Fibroblast of skin of left biceps (primary cell): ENCODE measurements at places on chromosomes 16 and 17.

GRCh38 chr16:79721270-79721669, 120.7 kb upstream of the MAF start:
- DNase-seq, result no peak

DNA sequence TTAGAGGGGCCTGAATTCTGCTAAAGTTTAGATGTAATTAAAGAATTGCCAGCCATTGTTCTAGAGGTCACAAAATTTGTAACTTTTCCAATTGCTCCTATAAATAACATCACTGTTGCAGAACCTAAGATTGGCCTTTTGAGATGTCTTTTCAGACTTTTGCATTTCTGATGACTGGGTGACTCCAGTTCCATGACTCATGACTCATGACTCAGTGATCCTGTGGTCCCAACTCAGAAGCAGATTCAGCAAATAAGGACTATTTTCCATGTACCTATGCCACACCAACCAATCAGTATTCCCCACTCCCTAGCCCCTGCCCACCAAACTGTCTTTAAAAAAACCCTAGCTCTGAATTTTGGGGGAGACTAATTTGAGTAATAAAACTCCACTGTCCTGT, 740.9 kb downstream of the CDH8 start:
- DNase-seq, result no peak

DNA sequence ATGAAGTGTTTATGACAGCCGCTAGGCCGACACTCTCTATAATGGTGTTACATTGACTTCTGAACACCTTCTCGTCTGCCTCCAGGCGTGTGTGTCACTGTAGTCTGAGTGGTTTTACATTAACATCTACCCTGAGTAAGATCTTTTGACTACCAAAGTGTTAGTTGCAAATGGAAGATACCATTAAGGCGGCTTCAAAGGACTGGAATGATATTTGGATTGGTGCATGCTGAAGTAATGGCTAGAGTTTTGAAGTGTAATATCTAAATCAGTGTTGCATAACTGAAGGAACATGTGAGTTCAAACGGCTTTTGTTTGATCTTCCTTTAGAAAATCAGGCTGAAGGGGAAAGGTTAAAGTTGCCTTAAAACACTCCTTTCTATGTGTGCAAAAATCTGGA, 52.2 kb downstream of the BCAS3 start:
- no peak for DNase-seq

GRCh38 chr17:60142872-60143499, 6.8 kb upstream of the CA4 start:
- DNase-seq, result peak; percentile 55

- no peak for DNase-seq
These were observed 906 bp upstream of the CARMIL2 start for GRCh38 chr16:67644038-67644437.

- no peak for DNase-seq
These were observed 14.2 kb downstream of the NFAT5 start for GRCh38 chr16:69579783-69580481.

DNA sequence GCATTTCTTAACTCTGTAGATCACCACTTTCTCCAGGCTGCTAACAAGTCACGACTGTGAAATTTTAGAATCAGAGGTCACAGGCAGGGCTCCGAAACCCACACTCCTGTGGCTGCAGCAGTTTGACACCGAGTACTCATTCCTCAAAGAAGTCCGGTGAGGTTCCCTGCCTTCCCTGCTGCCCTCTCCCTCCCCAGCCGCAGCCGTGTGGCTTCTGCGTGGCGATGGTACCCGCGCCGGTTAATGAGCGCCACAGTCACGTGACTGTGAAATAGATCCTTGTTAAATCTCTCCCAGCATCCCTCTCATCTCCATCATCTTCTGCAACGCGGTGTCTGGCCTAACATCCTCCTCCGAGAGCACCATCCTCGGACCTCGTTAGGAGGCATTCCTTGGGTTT, 65.2 kb upstream of the ENDOV start:
- no peak for DNase-seq

DNA sequence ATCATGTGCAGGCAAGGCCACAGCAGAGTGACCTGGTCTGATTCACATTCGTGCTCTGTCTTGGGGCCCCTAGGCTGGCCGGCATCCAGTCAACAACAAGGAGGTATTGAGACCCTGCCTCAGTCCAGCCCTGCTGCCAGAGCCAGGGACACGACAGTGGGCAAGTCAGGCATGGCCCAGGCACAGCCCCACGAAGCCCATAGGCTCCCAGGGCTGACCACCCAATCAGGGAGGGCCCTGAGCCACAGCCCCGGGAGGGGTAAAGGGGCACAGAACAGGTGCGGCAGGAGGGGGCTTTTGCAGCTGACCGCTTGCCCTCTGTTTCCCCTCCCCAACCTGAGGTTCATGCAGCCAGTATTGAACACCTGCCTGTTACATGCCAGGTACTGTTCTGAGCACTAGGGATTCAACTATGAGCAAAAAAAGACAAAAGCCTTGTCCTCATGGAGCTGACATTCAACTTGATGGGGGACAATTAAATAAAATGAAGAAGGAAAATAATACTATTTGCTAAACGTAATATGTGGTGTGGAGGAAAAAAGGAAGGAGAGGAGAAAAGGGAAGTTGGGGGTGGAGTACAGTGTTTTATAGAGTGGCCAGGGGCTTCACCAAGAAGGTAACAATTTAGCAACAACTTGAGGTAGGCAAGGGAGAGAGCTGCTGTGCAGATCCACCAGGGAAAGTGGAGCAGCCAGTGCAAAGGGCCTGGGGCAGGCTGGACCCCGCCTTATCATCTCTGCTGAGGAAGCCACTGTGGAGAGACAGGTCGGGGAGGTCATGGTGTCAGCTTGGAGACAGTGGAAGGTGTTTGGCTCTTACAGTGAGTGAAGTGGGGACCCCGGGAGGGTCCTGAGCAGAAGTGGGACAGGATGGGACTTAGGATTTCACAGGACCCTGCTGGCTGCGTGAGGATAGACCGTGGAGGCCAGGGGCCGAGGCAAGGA, 6.1 kb downstream of the DRC3 start:
- no peak for DNase-seq

DNA sequence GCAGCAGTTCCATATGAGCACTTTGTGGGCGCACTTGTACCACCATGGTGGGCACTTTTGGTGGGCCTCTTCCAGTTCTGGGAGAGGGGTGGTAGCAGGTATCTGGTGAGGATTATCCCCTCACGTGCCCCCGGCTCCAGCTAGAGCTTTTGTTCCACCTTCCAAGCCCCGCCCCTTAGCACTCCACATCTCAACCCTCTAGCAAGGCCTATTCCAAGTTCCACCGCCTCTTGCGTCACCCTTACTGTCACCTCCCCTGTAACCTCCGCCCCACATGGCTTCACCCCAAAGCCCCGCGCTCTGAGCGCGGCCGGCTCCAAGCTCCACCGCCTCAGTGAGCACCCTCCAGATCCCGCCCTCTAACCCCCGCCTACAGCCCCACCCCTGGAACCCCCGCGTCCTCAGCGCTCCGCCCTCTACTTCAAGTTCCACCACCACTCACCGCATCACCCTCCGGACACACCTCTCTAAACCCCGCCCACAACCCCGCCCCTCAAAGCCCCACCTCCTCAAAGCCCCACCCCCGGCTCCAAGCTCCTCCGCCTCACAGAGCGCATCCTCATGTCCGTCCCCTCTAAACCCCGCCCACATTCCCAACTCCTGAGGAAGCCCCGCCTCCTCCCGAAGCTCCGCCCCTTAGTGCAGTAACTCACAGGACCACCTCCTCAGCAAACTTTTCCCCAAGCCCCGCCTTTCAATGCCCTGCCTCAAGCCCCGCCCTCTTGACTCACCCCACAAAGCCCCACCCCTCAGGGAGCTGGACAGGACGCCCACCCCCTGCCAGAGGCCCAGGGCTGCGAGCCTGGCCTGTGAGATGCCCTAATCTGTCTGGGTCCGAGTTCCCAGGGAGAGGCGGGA, 11.1 kb downstream of the SCN4A start:
- no peak for DNase-seq

DNA sequence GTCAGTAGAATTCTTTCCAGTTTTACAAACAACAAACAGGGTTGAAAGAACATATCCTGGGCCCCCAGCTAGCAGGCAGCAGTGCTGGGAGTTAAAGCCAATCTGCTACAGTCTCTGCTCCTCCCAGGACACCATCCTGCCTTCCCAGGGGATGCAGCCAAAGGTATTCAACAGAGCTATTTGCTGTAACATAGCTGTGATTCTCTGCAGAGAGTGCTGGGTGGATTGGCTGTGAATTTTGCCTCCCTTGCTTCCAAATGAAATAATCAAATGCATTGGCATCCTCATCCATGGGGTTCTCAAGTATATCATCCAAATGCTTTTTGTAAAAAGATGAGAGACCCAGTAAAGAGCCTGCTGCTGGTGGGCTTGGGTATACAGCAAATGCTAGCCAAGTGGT, 124.3 kb downstream of the NPIPB5 start:
- DNase-seq, result no peak

DNA sequence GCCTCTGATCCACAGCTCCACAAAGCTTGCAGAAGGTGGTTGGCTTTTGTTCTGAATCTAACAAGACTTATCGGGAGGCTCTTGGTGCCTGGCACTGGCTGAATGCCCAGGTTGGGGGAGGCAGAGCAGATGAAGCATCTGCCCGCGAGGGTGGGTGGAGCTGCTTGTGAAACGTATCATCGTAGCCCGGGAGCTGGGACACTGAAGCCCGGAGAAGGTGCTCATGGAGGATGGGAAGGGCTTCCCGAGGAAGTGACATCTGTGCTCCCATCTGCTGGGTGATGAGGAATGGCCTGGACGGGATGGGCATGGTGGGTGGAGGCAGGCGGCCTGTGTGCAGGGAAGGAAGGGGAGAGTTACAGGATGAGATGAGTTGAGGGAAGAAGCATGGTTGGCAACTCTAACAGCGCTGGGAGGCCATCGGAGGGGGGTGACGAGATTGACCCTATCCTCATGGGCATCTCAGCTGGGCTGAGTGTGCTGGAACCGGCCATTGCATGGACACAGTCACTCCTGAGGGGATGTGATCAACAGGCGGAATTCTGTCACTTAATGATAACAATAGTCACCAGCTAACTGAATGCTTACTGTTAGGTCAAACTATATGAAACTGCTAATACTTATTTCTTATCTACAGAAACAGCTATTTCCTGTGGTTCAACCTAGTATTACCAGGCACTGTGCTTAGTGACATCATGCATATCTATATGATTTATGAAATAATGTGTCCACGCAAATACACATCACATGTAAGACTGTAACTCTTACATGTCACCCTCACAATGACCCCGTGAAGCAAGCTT, 102.7 kb downstream of the ABCC6 start:
- no peak for DNase-seq

DNA sequence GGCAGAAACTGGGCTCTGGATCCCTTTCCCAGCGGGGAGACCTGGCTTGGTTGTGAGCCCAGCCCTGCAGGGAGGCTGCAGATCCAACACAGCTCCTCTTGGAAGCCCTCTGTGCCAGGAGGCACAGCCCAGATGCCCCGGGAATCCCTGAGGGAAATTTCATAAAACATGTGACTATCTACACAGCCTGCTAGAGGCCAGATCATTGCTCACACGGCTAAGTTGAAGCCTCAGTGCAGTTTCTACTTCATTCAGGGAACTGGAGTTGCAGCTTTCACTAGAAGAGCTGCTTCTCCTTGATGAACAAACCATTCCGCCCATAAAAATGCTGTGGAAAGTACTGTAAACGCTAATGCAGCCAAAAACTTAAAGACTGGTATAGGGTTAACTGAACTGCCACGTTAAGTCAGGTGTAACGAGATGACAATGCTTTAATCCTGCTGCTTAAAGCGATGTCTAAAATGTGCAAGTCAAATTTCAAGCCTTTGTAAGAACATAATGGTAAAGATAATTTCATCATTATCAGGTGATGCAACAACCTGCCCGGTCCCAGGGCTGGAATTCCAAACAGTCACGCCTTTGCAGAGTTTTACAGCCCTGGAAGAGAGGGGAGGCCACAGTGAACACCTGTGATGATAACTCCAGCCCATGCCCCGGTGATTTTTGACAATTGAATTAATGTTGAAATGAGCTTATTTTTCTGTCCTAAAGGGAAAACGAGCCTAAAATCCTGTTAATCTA, 172.5 kb downstream of the ZFHX3 start:
- no peak for DNase-seq

DNA sequence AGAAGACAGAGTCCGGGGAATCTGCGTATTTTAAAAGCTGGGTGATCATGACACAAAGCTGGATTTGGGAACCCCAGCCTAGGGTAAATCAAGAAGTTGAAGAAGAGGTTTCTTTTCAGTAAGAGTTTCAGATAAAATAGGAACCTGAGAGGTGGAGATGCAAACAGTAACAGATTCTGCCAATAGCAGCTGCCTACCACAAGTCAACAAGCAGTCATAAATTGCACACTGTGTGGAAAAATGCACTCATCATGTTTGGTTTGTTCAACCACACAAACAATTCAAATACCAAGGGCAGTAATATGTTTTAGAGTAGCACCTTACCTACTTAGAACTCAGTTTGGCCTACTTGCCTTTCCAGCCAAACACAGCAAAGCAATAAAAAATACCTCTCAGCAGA, 14.0 kb downstream of the MYO1D start:
- DNase-seq, result no peak

DNA sequence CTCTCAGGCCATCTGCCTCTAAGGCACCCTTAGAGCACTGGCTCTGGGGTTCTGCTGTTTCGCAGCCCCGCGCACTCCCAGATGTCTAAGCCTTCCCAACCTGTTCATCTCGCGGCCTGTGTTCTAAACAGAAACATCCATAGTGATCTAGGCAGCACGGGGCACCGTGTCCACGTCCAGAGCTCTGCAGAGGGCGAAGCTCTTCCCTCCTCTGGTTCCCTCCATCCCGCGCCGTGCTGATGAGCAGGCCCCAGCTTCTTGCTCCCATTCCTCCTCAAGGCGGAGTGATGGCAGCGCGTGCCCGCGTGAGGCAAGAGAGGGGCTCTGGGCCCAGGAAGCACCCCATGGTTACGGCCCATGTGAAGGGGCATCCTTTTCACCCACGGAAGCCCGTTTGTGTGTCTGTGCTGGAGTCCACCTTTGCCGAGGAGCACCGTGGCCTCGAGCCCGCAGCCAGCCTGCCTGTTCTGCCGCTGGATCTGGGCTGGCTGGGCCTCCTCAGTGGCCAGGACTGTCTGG, 3.6 kb downstream of the SPIRE2 start:
- no peak for DNase-seq

DNA sequence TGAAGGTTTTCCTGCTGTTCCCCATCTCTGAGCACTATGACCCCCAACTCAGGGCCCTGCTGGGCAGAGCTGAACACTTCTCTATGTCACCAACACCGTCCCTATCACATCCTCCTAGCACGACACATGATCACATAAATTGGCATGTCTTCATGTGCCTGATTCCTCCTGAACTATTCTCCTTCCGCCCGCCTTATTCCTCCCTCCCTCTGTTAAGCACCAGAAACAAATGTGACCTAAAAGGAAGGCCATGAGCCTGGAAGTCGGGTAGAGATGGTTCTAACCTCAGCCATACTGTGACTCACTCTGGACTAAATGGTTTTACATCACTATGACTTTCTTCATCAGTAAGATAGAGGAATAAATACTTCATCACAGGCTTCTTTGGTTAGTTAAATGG, 80.8 kb upstream of the DYNLRB2 start:
- DNase-seq, result no peak

GRCh38 chr17:72884066-72884465, 208.4 kb downstream of the SLC39A11 start:
- no peak for DNase-seq

GRCh38 chr17:59219992-59220327, 351 bp upstream of the GDPD1 start:
- no peak for DNase-seq
